ENCODE measurements at places on chromosomes 16 and 17. TPM values are rescaled to one million over a fixed set of nuclear protein-coding genes. Genes with fewer than 3 reads are reported as not detected.

The C16orf54 gene
- polyA plus RNA-seq = 0.18 TPM

DNA sequence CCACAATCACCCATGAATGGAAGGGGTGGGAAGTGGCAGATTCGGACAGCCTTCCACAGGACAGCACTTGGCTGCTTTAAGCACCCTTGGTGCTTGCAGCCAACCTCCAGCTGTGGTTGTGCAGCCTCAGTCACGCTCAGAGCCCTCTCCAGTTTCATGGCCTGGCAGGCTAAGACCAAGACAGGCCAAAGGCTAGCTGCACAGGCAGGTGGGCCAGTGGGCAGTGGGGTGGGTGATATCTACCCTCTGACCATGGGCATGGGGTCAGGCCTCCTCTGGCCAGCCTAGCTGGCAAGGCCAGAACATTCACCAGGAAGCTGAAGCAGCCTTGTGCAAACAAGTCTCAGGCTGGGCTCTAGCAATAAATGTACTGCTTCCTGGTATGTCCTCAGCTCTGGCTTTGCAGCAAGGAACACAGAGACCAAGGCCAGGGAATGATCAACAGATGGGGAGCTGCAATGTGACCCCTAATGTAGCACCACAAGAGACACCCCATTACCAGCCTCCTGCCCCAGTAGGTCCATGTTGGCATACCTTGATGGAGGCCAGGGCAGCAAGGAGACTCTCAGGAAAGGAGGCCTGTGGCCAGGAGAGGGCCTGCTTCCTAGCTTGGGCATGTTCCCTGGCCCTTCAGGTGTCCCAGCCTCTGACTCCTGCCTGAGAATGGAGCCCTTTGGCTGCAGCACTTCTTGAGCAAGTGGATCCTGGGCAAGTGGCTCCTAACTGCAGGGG is 20.9 kb downstream of the HSD11B2 start:
- DNase-seq = peak; percentile 71

The KRTAP1-1 gene
- polyA plus RNA-seq = not detected

DNA sequence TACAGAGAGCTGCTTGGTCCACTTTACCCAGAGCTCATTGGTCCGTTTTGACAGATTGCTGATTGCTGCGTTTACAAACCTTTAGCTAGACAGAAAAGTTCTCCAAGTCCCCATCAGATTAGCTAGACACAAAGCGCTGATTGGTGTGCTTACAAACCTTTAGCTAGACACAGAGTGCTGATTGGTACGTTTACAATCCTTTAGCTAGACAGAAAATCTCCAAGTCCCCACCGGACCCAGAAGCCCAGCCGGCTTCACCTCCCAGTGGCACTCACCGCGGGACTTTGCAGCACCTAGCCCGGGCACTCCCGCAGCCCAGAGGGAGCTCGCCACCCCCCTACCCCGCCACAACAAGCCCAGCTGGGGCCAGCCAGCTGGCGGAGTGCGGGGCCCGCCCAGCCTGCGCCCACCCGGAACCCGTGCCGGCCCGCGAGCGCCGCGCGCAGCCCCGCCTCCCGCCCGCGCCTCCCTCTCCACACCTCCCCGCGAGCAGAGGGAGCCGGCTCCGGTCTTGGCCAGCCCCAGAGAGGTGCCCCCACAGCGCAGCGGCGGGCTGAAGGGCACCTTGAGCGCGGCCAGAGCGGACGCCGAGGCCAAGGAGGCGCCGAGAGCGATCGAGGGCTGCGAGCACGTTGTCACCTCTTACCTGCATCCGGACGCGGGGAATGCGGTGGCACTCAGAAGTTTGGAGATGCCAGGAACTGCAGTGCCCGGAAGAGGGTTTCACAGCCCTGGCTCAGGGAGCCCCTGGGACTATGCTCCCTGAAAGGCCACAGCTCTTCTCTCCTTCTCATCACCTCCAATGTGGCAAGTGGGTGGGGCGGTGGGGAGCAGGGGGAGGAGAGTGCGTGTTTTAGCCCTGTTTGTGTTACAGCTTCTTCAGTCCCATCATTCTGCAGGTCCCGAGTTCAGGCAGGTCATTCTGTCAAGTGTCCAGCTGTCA is 1504.5 kb downstream of the CDH11 start:
- DNase-seq = peak; percentile 9

DNA sequence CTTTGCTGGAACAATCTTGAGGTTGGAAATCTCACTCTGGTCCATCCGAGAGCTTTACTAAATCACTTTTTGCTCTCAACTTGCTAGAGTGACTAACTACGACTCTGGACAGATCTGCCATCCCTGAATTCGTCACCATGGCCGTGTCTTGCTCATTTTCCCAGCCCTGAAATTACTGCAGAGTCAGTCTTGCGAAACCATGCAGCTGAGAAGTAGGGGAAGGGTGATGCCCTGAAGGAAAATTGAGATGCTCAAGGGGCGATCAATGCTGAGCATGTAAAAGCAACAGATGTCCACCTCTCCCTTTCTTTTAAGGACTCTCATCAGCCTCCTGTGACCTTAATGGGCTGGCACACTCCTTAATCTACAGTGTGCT is 18.8 kb downstream of the PCTP start:
- DNase-seq = peak; percentile 32

DNA sequence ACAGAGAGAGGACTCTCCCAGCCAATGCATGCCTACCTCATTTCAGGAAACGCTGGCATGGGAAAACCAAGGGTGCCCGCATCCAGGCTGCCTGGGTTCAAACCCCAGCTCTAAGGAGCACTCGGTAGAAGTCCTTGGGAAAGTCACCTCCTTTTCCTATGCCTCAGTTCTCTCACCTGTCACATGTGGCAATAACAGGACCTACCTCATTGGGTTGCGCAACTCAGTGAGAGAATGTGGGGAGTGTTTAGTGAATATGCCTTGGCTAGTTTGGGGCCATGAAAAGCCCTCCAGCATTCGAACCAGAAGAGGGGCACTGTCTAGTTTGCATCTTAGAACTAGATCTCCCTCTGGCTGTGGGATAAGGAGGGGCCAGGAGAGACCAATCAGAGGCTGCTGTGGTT is 9.0 kb upstream of the NXPH3 start:
- no peak for DNase-seq

GRCh38 chr17:11917415-11917814 is 79.9 kb downstream of the ZNF18 start:
- DNase-seq = no peak

GRCh38 chr17:59327121-59327980 is 4.1 kb upstream of the YPEL2 start:
- DNase-seq = peak; percentile 33

GRCh38 chr16:25626172-25626571 is 65.6 kb upstream of the HS3ST4 start:
- no peak for DNase-seq

DNA sequence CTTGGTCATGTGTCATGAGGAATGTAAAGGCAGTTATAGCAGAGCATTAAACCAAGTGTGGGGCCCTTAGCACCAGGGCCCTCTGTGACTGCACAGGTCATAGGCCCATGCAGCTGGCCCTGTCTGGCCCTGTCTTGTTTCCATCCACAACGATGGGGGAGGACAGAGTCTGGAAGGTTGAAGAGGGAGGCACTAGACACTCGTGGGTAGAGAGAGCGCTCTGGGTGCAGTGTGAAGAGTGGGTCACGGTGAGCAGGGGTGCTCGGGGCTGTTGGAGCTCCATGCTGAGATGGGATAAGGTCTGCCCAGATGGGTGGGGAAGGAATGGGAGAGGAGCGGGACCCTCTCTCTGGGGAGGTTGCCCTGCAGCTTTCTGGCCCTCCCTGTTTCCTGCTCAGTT is 12.8 kb upstream of the KSR1 start:
- no peak for DNase-seq

The KRTAP4-2 gene
- polyA plus RNA-seq = not detected

DNA sequence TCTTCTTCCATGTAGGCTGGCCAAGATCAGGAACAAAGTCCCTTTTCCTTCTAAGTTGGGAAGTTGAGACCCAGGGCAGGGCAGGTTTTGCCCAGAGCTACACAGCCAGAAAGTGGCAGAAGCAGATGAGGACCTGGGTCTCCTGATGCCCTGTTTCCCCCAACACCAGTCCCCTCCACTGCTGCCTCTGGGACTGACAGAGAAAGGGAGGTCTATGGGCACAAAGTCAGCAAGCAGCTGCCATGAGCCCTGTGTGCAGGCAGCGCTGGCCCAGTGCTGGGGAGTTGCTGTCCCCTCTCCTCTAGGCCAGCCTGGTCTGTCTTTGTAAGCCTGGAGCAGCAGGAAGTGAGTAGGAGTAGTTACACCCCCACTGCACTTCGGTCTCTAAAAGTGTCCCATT is 46.9 kb upstream of the NKD1 start:
- no peak for DNase-seq

- no peak for DNase-seq
Measured at GRCh38 chr16:2233046-2233775, 3.0 kb upstream of the DNASE1L2 start.

The MYCBPAP gene
- polyA plus RNA-seq = 0.82 TPM

DNA sequence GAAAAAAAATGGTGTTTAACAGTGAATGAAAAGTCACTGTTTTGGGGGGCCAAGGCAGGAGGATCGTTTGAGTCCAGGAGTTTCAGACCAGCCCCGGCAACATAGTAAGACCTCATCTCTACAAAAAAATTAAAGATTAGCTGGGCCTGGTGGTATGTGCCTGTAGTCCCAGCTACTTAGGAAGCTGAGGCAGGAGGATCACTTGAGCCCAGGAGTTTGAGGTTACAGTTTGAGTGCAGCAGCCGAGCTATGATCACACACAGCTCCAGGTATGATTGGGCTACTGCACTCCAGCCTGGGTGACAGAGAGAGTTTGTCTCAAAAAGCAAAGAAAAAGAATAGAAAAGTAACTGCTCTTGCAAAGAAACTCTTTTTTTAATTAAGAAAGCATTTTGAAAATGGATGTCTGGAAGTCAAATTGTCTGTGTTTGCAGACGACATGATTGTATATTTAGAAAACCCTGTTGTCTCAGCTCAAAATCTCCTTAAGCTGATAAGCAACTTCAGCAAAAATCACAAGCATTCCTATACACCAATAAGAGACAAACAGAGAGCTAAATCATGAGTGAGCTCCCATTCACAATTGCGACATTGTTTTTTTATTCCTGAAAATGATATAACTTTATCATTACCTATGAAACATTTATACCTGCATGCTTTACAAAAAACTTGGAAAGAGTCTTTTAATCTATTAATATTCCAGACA is 20.5 kb upstream of the CPD start:
- DNase-seq = no peak

All from muscle of leg (tissue), 16 donors.